Activated naive CD8-positive, alpha-beta T cell treated with anti-CD3 and anti-CD28 coated beads, Interleukin-2, amount 10 ng/mL, durations not matched to agents 7 days and 5 days (primary cell): ENCODE measurements at places on chromosomes 5 and 9.

- no peaks in the 10 kb centered on the region for H3K27me3 ChIP-seq
- H3K4me1 ChIP-seq: no peaks in the 10 kb centered on the region
- no peak overlapping the region for H3K27ac ChIP-seq
- no peak overlapping the region for H3K4me3 ChIP-seq
Measured at GRCh38 chr5:90191352-90192045, 218.1 kb downstream of the CETN3 start.

- no peaks in the 10 kb centered on the region for H3K36me3 ChIP-seq
- H3K4me1 ChIP-seq: no peaks in the 10 kb centered on the region
- DNase-seq: no peak
- H3K27me3 ChIP-seq: peaks cover 9% of the 10 kb centered on the region
- H3K4me3 ChIP-seq: no peak overlapping the region
- no peak overlapping the region for H3K27ac ChIP-seq
Measured at GRCh38 chr5:6540111-6540827, 91.6 kb downstream of the UBE2QL1 start.

DNA sequence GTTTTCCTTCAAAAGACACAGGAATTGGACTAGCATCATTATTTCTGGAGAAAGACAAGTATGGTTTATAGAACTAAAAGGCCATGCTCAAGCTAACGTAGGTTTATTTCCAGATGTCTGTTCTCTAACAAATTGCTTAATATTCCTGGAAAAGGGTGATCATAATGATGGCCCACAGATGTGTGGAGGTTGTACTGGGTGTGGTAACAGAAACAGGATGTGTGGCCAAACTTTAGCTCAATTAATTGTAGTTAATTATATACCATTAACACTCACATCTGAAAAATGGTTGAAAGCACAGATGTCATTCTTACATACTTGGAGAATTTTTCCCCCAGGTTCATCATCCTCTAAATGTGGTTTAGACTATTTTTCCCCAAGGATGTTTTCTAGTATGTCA, 292.7 kb upstream of the RASA1 start:
- H3K27ac ChIP-seq: no peak overlapping the region
- H3K27me3 ChIP-seq: peaks cover 33% of the 10 kb centered on the region
- no peak for DNase-seq
- no peak overlapping the region for H3K4me3 ChIP-seq

GRCh38 chr5:176658007-176658599, 10.8 kb downstream of the TSPAN17 start:
- peak; percentile 78 for DNase-seq
- peaks cover 7% of the 10 kb centered on the region for H3K36me3 ChIP-seq
- peaks cover 34% of the 10 kb centered on the region for H3K4me1 ChIP-seq
- H3K4me3 ChIP-seq: peak overlapping the region; percentile 64
- peak overlapping the region; percentile 64 for H3K27ac ChIP-seq

- no peak overlapping the region for H3K4me3 ChIP-seq
- no peaks in the 10 kb centered on the region for H3K27me3 ChIP-seq
- H3K27ac ChIP-seq: no peak overlapping the region
- H3K4me1 ChIP-seq: peaks cover 13% of the 10 kb centered on the region
Measured at GRCh38 chr5:109560554-109560953, 129.2 kb upstream of the MAN2A1 start.

GRCh38 chr9:34559624-34560455, 29.7 kb downstream of the CNTFR start:
- DNase-seq: no peak
- H3K27me3 ChIP-seq: peaks cover 26% of the 10 kb centered on the region
- H3K36me3 ChIP-seq: no peaks in the 10 kb centered on the region
- H3K4me3 ChIP-seq: no peak overlapping the region
- no peaks in the 10 kb centered on the region for H3K4me1 ChIP-seq

DNA sequence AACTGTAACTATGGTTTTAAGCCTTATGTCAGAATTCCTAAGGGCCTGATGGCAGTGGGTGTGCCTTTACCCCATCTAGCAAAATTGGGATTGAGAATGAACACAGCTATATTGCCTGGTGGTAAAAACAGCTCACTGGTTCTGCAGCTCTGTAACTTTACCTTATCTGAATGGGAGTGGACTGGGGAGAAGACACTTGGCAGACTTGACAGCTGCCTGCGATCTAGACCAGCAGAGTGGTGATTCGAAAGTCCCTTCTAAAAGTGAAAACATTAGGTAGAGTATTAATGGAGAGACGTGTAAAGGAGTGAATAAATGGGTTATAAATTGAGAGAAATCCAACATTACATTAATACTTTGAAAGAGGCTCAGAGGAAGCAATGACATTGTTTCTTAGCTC, 289.1 kb upstream of the EDIL3 start:
- no peaks in the 10 kb centered on the region for H3K36me3 ChIP-seq
- no peak for DNase-seq
- no peaks in the 10 kb centered on the region for H3K27me3 ChIP-seq
- no peaks in the 10 kb centered on the region for H3K4me1 ChIP-seq
